ENCODE measurements at places on chromosomes 12 and 14.

DNA sequence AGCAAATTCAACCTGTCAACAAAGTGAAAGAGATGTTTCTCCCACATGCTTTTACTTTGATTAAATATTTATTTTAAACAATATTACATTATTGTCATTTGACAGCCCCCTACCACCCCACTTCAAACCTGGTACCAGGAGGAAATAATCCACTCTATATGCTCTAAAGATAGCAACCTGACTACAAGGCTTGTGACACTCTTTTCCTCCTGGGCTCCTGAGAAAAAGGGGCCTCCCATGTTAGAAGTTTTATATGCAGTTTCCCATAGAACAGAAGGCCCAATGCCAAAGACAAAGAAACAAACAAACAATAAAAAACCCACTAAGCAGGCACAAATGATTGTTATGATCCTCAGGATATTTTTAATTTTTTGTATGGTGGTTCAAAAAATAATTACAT lies 73.6 kb downstream of the RPS29 start:
- DNase-seq, result no peak

DNA sequence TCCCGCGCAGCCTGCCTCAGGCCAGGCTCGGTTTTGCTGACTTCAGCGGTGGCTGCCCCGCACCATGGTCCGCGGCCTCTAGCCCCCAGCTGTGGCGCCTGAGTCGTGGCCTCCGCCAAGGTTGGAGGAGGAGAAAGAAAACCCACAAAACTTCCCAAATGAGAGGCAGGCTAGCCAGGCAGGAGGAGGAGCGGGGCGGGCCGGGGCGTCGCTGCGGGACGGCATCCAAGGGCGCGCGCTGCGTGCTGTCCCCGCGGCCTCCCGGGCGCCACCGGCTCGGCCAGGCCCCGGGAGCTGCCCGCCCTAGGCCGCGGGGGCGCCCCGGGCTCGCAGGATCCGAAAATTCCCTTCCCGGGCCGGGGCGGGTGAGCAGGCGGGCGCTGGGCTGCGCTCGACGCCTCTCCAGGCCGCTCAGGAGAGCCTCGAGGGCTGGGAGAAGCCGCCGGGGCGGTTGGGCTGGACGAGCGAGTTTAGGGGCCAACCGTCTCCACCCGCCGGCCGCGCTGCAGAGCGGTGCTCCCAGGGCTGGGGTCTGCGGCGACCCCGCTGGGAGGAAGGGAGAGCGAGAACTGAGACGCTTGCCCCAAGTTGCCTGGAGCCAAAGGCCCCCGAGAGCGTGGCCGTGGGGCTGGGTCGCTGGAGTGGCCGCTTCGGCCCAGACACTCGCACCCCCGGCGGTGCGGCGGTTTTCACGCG lies at the start of gene EFS:
EFS (minus strand) TSS at position 137 of the 696 bp plus-strand sequence. CDS start 147 bp downstream, outside the sequence.
- no peak for DNase-seq

- DNase-seq, result no peak
These were observed 177.7 kb upstream of the RGS6 start for GRCh38 chr14:71754422-71755095.

DNA sequence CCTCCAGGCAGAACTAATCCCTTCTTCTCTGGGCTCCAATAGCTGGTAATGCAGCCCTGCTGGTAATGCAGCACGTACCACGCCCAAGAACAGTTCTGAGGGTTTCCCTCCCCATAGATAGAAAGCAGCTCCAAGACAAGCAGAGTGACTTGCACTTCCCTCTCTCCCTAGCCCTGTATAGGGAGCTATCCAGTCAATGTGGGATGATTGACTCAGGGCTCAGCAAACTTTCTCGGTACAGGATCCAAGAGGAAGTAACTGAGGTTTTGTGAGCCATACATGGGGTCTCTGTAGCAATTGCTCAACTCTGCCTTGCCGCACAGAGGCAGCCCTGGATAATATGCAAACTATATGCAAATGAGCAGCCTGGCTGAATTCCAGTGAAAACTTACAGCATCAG lies 15.5 kb upstream of the FKBP4 start:
- DNase-seq, result no peak

- no peak for DNase-seq
These were observed 37.3 kb downstream of the LTBP2 start for GRCh38 chr14:74574706-74575105.

- DNase-seq, result no peak
These were observed 398.1 kb downstream of the NOVA1 start for GRCh38 chr14:26199590-26200370.
